A549 treated with CpdA at 1 μM for 4 hours (cell line): ENCODE measurements at places on chromosomes 2 and 18. TPM values are rescaled to one million over a fixed set of nuclear protein-coding genes. Genes with fewer than 3 reads are reported as not detected.

The REV1 gene
- 9.7 to 14.4 TPM (median 10.8 TPM) in 5 replicates for total RNA-seq

The TSPYL6 gene
- total RNA-seq, result not detected in 5 replicates

The RAD51AP2 gene
- total RNA-seq, result not detected in 5 replicates

The FSIP2 gene
- not detected in 5 replicates for total RNA-seq

The RNF144A gene
- total RNA-seq, result 5.2 to 7.5 TPM (median 7.3 TPM) in 5 replicates

The HOXD10 gene
- total RNA-seq, result 5.5 to 8.1 TPM (median 7.0 TPM) in 5 replicates

The EMILIN2 gene
- total RNA-seq, result 7.0 to 12.8 TPM (median 12.2 TPM) in 5 replicates

The FRZB gene
- total RNA-seq, result 0.03 TPM in 1 of 5 replicates, not detected in the others

The TDRD15 gene
- not detected in 5 replicates for total RNA-seq

The TUBA4B gene
- total RNA-seq, result 0.23 to 0.57 TPM (median 0.27 TPM) in 5 replicates

The CHRND gene
- not detected in 5 replicates for total RNA-seq
